ENCODE measurements at places on chromosomes 13 and 19. TPM values are rescaled to one million over a fixed set of nuclear protein-coding genes. Genes with fewer than 3 reads are reported as not detected.

GRCh38 chr13:45205124-45205523 is 4.3 kb upstream of the KCTD4 start:
- DNase-seq, result no peak

SIGLEC8 gene
- total RNA-seq, result not detected

KANK2 gene
- total RNA-seq, result 3.3 TPM

DNA sequence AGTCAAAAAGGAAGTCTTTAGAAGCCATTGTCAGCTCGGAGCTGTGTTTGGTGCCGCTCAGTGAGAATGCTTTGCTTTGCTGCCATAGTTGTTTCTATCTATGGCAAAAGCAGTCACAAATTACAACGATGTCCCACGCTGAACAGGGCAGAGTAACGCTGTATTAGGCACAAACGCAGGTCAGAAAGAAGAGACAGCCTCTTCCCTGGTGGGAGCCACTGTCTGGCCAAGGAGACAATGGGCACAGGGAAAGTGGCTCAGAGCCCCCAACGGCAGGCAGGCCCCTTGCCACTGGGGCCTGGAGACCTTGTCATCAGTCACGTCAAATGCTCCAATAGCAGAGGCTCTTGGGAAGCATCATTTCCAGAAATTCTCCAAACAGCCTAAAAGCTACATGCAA is 244.2 kb downstream of the TEX29 start:
- DNase-seq, result no peak

GRCh38 chr19:1609103-1609396 is 3.8 kb upstream of the UQCR11 start:
- DNase-seq, result no peak

DNA sequence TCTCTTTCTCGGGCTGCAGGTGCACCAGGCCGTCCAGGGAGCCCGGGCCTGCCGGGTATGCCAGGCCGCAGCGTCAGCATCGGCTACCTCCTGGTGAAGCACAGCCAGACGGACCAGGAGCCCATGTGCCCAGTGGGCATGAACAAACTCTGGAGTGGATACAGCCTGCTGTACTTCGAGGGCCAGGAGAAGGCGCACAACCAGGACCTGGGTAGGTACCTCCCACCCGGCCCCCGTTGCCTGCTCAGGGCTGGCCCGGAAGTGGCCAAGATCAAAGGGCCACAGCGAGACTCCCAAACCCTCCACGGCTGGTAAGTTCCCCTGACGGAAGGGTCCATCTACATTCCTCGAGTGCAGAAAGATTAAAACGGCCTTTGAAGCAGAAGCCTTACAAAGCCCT is 55.1 kb downstream of the RAB20 start:
- no peak for DNase-seq

DNA sequence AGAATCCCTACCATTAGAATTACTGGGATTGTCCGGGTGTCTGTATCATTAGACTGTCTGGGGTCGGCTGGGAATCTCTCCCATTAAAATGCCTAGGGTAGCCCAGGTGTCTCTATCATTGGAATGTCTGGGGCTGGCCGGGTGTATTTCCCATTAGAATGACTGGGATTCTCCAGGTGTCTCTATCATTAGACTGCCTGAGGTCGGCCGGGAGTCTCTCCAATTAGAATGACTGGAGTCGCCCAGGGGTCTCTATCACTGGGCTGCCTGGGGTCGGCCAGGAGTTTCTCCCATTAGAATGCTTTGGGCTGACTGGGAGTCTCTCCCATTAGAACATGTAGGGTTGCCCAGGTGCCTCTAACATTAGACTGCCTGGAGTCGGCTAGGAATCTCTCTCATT is 1560.7 kb downstream of the UQCRFS1 start:
- no peak for DNase-seq

DNA sequence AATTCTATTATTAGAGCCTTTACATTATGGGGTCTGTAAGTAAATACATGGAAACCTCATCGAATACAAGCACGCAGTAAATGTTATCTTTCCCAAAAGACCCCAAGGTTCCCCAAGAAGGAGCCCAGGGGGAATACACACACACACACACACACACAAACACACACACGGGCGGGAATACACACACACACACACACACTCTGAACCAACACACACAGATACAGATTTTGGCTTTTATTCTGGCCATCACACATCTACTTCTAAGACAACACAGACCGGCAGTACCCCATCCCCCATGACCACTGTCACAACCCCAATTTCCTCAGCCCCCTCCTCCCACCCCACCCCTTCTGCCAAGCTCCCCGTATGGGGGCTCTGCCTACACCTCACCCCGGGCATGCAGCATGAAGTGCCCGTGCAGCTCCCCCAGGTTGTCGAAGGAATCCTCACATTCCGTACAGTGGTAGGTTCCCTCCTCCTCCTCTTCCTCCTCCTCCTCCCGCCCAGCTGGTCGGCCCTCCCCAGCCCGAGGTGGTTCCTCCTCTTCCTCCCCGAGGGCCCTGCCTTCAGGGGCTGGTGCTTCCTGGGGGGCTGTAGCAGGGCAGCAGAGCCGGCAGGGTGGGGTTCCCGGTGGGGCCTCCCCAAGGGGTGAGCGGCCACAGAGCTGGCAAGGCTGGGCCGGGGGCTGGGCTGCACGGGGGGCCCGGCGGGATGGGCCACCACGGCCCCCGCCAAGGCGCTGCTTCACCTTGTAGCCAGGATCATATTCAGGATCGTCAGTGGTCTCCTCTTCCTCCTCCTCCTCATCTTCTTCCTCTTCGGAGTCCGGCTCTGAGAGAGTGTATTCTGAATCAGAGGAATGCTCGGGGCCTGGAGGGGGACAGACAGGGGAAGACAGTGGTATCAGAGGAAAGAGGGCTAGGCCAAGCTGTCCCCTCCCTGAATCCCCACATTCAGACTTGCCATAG is 4.4 kb upstream of the SRRM5 start:
- no peak for DNase-seq

SLC17A7 gene
- total RNA-seq, result 0.55 TPM

- DNase-seq, result no peak
Measured at GRCh38 chr13:20547479-20547908, 19.5 kb upstream of the IFT88 start.

DNA sequence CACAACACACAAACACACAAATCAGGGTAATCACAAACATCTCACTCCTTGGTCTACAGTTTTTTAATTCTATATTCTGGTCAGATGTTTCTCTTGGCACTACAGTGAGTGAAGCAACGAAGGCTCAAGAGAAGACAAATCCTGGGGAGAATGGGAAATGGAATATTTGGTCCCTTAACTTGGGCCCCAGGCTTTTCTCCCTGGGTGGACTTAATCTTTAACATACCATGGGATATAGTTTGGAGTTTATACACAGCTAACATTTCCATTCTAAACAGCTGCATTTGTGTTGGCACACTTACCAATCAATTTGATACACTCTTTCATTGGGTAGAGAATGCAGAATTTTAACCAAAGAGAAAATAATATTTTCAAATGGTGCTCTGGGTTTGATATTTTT is 1132.6 kb upstream of the SLC10A2 start:
- DNase-seq, result no peak

DNA sequence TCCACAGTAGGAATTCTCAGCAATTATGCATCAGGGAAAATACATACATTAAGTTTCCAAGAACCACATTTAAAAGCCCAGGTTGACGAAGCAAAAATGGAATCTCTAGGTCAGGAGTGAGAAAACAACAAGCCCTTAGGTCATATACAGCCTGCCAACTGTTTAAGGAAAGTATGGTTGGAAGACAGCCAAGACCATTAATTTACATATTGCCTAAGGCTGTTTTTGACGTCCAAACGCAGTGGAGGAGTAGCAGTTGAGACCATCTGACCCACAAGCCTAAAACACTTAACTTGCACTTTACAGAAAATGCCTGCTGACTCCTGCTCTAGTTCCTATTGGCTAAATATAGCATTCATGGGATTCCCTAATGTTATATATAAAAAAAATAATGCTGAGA is 299.0 kb downstream of the ITGBL1 start:
- no peak for DNase-seq

AP3D1 gene
- total RNA-seq, result 109 TPM

- no peak for DNase-seq
Measured at GRCh38 chr19:45924891-45925447, 10.4 kb upstream of the NANOS2 start.

YJEFN3 gene
- 7.8 TPM for total RNA-seq

GRCh38 chr13:57675526-57675925 is 44.0 kb downstream of the PCDH17 start:
- DNase-seq, result no peak

- peak; percentile 62 for DNase-seq
Measured at GRCh38 chr19:17784201-17785008, 10.5 kb upstream of the B3GNT3 start.

DNA sequence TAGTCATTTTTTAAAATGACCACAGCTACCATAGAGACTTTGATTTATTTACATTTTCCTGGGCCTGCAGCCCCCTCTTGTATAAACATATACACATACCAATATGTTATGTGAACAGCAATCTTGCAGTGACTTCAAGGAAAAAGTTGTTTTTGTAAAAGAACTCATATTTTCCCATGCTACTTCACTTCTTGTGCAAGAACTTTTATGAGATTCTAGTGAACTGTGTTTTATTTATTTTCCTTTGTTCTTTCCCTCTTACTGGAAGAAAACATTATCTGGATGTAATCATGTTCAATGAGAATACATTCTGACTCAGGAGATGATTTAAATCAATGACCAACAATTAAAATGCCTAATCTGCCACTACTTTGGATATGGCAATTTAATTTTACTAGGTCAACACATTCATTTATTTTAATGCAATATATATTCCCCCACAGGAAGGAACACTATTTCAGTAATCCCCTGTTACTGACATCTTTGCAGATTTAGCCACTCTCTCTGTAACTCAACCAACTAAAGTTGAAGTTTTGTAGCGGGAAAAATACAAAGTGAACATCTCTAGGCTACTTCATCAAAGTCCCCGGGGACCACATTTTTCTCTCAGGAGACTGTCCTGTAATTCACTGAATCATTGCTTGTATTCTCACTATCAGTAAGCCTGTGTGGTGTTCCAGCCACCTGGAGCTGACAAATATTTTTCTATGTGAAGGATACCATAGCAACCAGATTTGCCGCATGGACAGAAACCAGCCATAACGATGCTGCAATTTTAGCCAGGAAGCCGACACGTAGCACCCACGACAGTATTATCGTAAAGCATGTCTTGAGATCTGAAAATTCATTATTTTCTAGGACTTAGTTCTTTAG is 90.5 kb downstream of the STARD13 start:
- DNase-seq, result no peak

SHD gene
- not detected for total RNA-seq

Measured in activated B cell treated with CpG ODN at 0.5 μM for 24 hours (primary cell).